ENCODE measurements at places on chromosomes 16 and 17.

DNA sequence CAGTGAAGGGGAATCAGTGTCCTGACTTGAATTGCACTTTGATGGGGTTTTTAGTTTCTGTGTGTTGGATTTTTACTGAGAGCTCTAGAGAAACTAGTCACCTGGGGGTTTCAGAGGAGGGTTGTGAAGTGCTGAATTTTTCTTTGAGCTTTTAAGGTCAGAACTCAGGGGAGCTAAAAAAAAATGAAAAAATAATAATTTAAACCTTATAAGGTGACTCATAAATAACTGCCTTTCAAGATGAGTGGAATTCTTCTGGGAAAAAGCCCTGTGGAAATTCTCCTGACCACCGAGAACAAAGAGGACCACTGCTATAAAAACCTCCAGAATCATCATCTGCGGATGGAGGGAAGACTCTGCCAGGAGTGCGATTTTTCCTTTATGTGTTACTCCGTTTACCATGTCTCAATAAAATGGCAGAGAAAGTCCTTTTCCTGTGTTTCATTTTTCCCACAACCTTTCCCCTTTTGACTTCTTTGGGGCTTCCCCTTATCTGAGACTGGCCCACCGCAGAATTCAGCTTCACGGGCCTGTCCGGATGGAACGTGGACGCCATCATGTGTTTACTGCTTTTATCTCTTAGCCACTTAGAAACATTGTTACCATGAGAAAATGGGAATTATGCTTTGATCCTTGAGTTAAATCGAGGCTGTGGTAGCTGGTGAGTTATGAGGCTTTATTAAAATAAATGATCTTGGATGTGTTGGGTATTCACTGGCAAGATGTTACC lies 39.7 kb downstream of the RPTOR start:
- H3K36me3 ChIP-seq: peaks cover 6% of the 10 kb centered on the region
- H3K4me1 ChIP-seq: peaks cover 6% of the 10 kb centered on the region
- H3K4me3 ChIP-seq: no peak overlapping the region
- no peak for DNase-seq

- peak overlapping the region; percentile 61 for H3K27ac ChIP-seq
- no peak overlapping the region for H3K4me3 ChIP-seq
- H3K36me3 ChIP-seq: no peaks in the 10 kb centered on the region
- no peaks in the 10 kb centered on the region for H3K27me3 ChIP-seq
Measured at GRCh38 chr17:65277576-65277975, 140.4 kb downstream of the RGS9 start.

GRCh38 chr16:26031286-26031685 lies 339.5 kb downstream of the HS3ST4 start:
- H3K4me1 ChIP-seq: peaks cover 7% of the 10 kb centered on the region
- no peaks in the 10 kb centered on the region for H3K36me3 ChIP-seq
- no peaks in the 10 kb centered on the region for H3K27me3 ChIP-seq
- DNase-seq: no peak

DNA sequence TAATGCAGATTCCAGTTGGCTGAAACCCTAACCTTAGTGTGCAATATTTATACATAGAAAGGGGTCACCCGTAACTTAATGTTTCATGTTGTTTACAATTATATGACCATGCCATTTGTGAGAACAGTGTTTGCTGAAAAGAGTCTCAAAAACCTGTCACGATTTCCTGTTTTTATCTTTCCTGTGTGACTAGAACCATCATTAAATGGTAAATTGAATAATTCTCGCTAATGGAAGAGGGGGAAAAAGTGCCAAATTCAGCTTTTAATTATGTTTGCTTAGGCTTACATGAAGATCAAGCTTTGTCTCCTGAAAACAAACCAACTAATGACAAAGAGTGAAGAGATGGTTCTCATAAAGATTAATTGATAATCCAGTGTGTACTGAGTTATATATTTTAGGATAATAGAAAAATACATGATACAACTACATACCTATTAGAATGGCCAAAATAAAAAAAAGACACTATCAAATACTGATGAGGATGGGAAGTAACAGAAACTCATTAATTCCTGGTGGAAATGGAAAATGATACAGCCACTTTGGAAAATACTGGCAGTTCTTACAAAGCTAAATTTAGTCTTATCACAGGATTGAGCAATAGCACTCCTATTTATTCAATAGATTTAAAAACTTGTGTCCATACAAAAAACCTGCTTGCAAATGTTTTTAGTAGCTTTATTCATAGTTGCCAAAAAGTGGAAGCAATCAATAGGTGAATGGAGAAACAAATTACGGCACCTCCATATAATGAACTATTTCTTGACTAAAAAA lies 141.7 kb downstream of the CDK5R1 start:
- H3K36me3 ChIP-seq: no peaks in the 10 kb centered on the region
- H3K4me1 ChIP-seq: peaks cover 10% of the 10 kb centered on the region
- peak; percentile 27 for DNase-seq

DNA sequence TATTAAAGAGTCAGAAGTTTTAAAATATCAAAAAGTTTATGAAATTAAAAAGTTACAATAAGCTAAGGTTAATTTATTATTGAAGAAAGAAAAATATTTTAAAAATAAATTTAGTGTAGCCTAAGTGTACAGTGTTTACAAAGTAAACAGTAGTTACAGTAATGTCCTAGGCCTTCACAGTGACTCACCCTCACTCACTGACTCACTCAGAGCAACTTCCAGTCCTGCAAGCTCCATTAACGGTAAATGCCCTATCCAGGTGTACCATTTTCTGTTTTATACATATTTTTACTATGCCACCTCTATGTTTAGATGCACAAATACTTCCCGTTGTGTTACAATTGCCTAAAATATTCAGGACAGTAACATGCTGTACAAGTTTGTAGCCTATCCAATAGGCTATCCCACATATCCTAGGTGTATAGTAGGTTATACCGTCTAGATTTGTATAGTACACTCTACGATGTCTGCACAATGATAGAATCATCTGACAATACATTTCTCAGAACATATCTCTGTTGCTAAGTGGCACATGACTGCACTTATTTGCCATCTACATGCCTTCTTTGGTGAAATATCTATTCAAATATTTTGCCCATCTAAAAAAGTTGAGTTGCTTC lies 67.2 kb upstream of the WSB1 start:
- DNase-seq: no peak
- H3K36me3 ChIP-seq: no peaks in the 10 kb centered on the region
- no peak overlapping the region for H3K27ac ChIP-seq
- H3K27me3 ChIP-seq: no peaks in the 10 kb centered on the region
- H3K4me1 ChIP-seq: no peaks in the 10 kb centered on the region
- H3K4me3 ChIP-seq: no peak overlapping the region

- peaks cover 17% of the 10 kb centered on the region for H3K4me1 ChIP-seq
- peaks cover 7% of the 10 kb centered on the region for H3K36me3 ChIP-seq
- no peak overlapping the region for H3K4me3 ChIP-seq
Measured at GRCh38 chr16:25012525-25012991, 2.6 kb downstream of the ARHGAP17 start.

GRCh38 chr16:66294507-66294906 lies 72.0 kb upstream of the CDH5 start:
- no peak for DNase-seq
- H3K4me1 ChIP-seq: no peaks in the 10 kb centered on the region
- H3K36me3 ChIP-seq: no peaks in the 10 kb centered on the region
- H3K27me3 ChIP-seq: no peaks in the 10 kb centered on the region

- H3K27me3 ChIP-seq: no peaks in the 10 kb centered on the region
- no peak for DNase-seq
- no peak overlapping the region for H3K4me3 ChIP-seq
- peaks cover 19% of the 10 kb centered on the region for H3K4me1 ChIP-seq
- no peaks in the 10 kb centered on the region for H3K36me3 ChIP-seq
Measured at GRCh38 chr17:74389937-74390679, 22.8 kb downstream of the GPR142 start.

- no peaks in the 10 kb centered on the region for H3K36me3 ChIP-seq
- H3K4me1 ChIP-seq: peaks cover 11% of the 10 kb centered on the region
- no peak overlapping the region for H3K4me3 ChIP-seq
- peaks cover 2% of the 10 kb centered on the region for H3K27me3 ChIP-seq
- no peak overlapping the region for H3K27ac ChIP-seq
Measured at GRCh38 chr16:71353736-71354135, 4.8 kb upstream of the CALB2 start.

DNA sequence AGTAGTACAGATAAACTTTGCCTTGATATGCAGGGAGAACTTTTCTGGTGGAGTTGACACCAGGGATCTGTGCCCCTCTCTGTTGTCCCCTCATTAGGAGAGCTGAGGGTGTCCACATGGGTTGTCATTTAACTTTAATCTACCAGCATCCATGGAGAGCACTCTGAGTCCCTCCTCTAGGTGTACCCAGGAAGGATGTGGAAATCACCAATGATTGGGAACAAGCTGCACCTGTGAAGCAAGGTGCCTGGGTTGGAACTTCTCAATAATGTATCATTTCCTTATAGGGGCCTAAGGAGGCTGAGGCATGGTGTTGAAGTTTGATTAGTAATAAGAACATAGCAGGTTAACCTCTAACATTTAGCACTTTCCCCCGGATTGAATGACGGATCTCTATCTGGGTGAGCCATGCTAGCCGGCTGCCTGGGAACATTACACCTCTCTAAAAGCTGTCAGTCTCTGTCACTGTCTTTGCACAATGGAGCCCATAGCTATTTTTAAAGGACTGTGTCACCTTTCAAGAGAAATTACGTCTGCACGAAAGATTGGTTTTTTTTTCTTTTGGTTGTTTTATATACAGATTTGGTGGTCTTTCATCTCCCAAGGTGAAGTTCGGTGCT lies 239.3 kb downstream of the MAF start:
- H3K4me3 ChIP-seq: no peak overlapping the region
- no peak overlapping the region for H3K27ac ChIP-seq
- DNase-seq: no peak
- no peaks in the 10 kb centered on the region for H3K36me3 ChIP-seq
- H3K27me3 ChIP-seq: no peaks in the 10 kb centered on the region
- no peaks in the 10 kb centered on the region for H3K4me1 ChIP-seq

DNA sequence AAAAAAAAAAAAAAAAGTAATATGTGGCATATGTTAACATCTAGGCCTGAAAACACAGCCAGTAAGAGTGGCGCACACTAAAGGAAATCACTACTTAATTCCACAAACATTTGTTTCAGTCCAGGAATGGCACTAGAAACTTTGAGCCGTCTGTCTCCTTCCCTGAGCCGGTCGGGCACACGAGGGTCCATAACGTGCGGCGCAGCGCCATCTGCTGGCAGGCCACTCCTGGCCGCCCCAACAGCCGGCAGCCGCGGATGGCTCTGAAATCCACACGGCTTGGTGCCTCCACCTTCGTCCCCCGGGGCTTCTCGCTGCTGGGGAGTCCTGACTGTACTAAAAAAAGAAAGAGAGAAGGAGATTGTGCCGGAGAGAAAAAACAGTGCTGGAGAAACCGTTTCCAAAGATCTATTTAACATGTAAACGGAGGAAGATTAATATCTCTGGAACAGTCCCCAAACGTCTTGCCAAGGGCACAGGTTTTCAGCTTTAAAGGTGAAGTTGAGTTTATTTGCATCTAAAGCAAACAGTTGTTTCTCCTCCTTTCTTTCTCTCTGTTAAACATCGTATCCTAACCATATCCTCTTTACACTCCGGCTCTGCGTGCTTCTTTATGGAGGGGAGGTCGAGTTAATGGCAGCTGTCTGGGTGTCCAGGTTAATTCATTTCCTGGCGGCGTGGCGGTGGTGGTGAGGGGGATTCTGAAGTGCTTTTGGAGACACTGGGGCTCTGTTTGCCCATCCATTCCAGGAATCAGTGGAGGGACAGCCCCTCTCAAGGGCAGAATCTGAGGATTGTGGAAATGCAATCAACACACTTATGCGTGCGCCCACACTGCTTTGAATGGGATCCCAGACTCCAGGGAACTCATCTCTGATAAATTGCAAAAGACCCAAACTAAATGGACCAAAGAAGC lies 611.3 kb upstream of the SALL1 start:
- H3K4me3 ChIP-seq: peak overlapping the region; percentile 14
- H3K27ac ChIP-seq: peak overlapping the region; percentile 86
- DNase-seq: peak; percentile 84
- H3K27me3 ChIP-seq: peaks cover 6% of the 10 kb centered on the region

DNA sequence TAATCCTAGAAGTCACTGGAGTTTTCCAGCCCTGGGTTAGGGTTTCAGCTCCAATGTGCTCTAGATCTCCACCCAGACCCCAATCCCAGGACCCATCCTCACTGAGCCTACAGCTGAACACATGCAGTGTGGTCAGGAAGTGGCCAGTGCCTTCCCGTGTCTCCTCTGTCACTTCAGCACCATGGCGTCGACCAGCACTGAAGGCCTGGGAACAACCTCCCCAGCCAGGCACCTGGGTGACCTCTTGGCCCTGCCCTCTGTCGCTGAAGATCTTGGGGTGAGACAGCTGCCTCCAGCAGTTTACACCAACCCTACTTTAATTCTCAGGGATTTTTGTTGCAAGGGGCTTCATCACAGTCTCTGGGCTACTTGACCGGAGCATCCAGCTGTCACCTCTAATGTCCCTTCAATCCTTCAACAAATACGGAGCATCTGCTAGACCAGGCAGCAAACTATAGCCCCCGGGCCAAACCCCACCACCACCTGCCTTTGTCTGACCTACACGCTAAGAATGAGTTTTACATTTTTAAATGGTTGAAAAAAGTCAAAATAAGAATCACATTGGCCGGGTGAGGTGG lies 18.0 kb upstream of the GSG1L start:
- no peak for DNase-seq
- H3K27me3 ChIP-seq: no peaks in the 10 kb centered on the region
- no peak overlapping the region for H3K27ac ChIP-seq
- peaks cover 2% of the 10 kb centered on the region for H3K36me3 ChIP-seq
- no peak overlapping the region for H3K4me3 ChIP-seq
- no peaks in the 10 kb centered on the region for H3K4me1 ChIP-seq

DNA sequence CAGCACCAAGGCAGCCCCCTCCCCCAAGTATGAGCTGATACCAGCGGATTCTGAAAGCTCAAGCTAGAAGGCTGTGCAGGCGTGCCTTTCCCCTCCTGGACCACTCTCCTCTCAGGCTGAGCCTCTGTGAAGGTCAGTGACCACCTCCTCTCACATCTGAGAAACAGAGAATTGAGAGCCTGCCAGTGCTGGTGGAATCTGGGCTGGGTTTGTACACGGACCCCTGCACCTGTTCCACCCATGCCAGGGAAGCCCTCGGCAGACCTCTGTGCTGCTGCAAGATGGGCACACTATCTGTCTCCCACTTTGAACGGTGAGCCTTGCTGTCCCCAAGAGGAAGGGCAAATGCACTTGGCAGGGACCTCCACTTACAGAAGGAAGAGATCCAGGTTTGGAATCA lies 54.7 kb upstream of the SDK2 start:
- no peaks in the 10 kb centered on the region for H3K36me3 ChIP-seq
- no peak overlapping the region for H3K27ac ChIP-seq

DNA sequence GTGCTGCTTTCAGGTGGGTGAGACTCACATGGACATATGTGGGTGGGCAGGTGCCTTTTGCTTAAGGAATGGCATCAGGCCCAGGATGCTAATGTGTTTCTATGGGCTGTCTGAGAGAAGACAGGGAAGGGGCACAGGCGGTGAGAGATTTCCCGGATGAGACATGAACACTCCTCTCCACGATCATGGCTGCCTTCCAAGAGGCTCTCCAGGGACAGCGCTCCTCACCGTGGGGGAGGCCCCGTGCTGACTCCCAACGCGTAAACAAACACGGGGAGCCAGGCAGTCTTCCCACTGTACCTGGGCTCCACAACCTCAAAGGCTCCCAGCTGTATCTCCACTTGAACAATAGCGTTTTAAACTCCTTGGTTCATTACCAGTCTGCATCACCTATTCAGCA lies 42.8 kb downstream of the CDK5R1 start:
- no peaks in the 10 kb centered on the region for H3K36me3 ChIP-seq
- H3K27me3 ChIP-seq: no peaks in the 10 kb centered on the region
- DNase-seq: no peak
- no peak overlapping the region for H3K27ac ChIP-seq
- H3K4me1 ChIP-seq: peaks cover 12% of the 10 kb centered on the region

Measured in spinal cord (tissue), 10 donors.